ENCODE measurements at places on chromosomes 12 and 14.

DNA sequence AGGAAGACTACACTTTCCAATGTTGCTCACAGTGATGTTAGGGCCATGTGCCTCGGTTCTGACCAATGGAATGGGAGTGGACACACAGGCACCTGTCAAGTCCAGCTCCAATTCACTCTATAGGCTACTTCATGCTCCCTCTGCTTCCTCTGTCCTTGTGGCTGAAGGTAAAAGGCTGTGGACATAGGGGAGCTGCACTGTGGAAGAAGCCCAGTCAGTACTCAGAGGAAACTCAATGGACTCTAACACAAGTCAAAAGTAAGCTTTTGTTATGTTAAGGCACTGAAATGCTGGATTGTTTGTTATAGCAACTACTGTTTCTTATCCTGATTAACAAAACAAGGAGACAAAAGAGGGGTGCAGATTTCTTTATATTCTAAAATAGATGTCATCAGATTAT, 278.2 kb downstream of the BCL11B start:
- no peak for DNase-seq

DNA sequence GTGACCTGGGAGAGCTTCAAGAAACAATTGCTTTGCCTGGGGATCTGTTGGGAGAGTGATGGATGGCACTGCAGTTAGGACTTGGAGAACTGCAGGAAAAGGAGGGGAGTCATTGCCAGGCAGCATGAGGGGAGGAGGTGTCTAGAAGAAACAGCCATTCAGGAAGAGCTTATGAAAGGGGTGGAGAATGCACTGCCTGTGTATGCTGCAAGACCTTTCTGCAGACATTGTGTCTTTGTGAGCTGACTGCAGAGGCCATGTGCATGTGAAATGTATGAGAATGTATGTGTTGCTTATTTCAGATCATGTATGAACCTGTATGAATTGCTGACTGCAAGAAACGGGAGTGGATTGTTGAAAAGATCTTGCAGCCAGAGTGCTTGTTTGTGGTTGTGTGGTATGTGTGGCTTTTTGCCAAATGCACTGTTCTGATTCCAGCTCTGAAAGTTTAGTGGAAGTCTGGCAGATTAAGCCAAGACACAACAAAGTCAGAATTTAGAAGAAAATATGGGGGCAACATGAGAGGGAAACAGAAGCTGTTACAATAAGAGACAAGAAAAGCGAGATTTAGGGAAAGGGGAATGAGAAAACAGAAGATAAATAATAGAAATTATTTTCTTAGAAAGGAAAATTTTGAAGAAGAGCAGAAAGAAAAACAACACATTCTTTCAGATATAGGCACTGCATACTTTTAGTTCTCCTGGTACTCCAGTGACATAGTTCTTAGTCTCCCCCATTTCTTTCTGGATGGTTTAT, 9.8 kb upstream of the RIMKLB start:
- DNase-seq = no peak

DNA sequence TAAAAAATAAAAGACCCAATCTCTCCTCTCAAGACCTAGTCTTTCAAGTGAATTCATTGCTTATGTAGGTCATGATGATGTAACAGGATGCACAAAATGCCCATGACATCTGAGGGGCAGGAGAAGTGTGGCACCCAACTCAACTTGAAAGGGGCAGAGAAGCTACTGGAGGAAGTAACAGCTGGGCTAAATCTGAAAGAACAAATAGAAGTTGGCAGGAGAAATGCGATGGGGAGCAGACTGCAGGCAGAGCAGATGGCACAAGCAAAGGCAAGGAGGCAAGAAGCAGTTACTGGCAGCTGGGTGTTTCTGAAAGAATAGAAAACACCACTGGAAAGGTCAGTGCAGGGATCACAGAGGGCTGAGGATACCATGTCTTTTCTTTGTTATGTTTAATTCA, 14.6 kb downstream of the SLC38A4 start:
- DNase-seq = no peak

DNA sequence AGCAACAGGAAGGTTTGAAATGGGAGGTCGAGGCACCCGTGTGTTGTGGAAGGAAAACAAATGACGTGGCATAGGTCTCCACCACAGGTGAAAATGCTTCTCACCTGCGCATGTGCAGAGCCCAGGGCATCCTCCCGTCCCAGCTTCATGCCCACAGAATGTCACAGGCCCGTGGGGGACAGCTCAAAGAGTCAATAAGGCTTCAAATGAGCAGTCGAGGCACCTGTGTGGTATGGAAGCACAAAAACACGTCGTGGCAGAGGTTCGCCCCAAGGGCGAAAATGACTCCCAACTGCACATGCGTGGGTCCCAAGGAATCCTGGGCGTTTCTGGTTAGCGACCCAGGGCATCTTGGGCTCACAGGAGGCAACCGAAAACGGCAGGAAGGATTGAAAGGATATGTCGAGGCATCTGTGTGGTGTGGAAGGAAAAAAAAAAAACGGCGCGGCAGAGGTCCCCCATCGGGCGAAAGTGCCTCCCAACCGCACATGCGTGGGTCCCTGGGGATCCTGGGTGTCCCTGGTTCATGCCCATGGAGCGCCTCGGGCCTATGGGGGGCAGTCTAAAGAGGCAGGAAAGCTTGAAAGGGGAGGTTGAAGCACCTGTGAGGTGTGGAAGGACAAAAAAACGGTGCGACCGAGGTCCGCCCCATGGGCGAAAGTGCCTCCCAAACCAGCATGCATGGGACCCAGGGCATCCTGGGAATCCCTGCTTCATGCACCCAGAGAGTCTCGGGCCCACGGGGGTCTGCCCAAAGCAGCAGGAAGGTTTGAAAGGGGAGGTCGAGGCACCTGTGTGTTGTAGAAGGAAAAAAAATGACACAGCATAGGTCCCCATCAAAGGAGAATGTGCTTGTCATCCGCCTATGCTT, 578.5 kb downstream of the ALG10 start:
- DNase-seq = no peak

GRCh38 chr12:21911832-21912231, 29.4 kb downstream of the ABCC9 start:
- DNase-seq = no peak

GRCh38 chr14:56487090-56487667, 92.4 kb upstream of the TMEM260 start:
- DNase-seq = no peak

DNA sequence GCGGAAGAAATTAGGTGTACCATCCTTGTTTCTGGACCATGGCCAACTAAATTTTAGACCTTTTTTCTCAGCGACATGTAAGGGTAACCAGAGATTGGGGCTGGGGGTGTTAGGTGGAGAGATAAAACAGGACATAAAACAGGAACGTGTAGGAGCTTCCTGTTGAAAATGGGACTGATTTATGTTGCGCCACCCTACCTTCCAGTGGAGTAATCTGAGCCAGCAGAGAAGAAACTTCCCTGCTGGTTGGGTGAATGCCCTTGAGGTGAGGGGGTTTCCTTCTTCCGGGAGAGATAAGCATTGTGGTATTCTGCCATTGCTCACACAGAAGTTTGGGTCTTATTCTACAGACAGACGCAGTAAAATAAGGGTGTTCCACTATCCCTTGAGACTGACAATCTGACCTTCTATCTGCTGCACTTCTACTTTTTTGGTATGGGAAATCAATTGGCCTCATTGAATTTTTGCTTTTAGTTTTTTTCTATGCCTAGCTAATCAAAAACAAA, 417.6 kb downstream of the PCNX1 start:
- DNase-seq = no peak

DNA sequence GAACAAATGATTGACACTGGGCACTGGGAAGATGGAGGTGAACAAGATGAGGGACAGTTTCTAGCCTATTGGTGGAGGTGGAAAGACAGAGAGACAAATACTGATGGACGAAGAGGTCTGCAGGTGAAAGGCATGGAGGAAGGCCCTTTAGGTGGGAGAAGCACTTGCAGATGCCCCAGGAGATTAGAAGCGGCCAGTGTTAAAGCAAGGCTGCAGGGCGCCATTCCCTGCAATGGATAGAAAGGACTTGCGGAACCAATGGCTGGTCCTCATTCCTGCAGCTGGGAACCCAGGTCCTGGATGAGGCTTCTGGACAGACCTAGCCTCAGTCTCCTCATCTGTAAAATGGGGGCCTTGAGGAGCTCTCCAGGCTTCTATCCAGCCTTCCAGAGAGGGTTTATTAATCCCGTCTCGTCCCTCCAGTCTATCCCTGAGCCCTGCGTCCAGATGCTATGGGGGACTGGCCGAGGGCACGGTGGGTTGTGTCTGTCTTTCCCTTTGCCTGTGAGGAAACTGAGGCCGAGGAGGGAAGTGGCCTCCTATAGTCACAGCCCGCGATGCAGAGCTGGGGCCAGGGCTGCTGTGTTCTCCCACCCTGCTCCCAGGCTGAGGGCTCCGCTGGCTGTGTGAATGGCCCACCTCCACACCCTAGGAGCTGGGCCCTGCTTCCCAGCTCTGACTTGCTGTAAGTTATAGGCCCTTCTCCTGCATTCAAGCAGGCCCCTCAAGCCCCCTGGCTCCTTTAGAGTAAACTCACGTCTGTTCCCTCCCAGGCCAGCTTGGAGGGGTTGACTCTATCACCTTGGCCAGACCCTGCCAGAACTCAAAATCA, 33.0 kb downstream of the CYP46A1 start:
- no peak for DNase-seq

DNA sequence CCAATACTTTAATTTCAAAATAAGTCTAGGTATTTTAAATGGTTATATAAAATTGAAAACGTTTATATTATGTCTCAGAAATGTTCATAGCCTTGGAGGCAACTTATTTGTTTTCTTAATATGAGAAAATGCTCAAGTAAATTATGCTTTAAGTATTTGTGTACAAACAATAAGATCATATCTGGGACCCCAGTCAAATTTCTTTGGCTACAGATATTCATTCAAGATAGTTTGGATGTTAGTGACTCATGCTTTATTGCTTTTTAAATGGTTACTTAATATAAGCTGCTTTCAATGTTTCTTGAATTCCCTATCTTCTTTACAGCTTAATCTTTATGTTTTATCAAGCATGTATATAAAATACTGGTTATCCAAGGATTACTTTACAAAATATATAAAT, 291.3 kb downstream of the KCNC2 start:
- DNase-seq = no peak

DNA sequence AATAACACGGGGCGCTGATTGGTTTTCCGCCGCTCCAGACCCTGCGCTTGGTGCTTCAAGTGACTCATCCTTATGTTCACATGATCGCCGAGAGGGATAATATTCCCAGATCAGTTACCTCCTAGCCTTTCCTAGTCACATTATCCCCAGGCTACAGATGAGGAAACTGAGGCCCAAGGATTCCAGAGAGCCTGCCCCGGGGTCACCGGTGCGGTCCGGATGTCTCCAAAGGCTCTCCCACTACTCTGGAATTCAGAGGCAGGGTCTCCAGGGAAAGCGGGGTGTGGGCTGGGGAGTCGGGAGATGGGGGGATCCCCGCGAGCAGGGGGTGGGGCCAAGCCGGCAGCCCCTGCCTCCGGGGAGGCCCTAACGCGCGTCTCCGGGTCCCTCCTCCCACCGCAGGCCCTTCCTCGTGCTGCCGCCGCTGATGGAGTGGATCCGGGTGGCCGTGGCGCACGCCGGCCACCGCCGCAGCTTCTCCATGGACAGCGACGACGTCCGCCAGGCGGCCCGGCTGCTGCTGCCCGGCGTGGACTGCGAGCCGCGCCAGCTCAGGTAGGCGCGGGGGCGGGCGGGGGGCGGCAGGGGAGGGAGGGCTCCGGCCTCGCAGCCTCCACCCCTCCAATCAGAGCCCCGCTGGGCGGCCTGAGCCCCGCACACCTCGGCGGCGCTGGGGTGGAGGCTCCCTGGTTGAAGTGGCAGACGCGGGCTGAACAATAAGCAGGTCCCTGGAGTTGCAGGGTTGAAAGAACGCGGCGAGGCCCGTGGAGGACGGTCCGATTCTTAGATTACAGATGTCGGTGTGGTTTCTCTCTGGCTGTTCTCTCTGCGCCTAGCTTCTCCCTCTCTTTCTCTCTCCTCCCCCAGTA, 104.6 kb upstream of the PWP1 start:
- DNase-seq = no peak

GRCh38 chr12:108905725-108906124, 25.8 kb downstream of the DAO start:
- no peak for DNase-seq

DNA sequence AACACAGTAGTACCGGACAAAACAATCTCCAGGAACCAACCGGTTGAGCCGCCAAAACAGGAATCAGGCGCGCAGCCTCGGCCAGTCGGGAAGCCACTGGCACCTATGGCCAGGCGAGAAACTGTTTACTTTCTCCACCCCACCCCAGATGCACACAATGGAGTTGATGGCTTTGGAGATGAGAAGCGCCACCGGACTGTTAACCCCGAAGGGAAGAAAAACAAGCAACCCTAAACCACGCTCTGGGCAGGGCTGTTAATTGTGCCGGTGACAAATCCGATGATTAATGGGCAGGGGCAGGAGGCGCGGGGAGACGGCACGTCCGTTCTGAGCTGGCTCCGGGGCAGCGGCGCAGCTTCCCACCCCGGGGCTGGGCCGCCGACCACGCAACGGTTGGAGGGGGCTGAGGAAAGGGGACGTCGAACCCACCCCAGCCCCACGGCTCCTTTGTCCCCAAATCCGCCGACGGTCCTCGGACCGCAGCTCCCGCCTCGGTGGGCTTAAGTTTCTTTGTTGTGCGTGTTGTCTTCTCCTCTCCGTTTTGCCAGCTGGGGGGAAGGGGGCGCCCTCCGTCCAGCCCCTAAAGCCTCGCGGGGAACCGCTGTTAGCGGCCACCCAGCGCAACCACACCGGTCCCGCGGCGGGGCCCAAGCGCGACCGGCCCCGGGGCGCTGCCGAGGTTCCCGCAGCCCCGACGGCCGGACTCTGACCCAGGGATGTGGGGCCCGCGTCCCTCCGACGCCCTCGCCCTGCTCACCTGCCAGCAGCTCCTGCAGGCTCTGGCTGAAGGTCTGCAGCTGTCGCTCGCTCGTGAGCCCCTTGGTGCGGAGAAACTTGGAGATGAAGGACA, 790 bp downstream of the BTG1 start:
- peak; percentile 21 for DNase-seq

GRCh38 chr14:51527073-51527472, 124.6 kb upstream of the FRMD6 start:
- no peak for DNase-seq

DNA sequence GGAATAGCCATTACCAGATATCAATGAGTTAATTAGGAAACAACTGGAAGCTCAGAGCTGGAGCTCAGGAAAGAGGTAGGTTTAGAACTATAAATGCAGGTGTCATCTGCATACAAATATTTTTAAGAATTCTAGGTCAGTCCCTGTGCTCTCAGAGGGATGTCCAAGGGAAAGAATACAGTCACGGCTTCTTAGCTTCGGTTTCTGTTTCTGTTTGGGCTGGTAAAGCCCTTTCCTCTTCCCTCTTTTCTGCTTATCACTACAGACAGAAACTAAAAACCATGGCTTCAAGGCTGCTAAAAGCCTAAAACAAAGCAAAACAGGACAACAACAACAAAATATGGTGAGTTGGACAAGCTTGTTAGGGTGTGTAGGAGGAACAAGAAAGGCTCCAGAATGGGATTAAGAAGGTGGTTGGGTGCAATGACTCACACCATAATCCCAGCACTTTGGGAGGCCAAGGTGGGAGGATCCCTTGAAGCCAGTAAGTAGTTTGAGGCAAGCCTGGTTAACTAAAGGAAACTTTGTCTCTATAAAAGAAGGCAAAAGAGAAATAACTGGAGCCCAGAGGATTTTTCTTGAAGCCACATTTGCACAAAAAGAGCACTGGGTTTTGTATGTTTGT, 113.0 kb downstream of the SEC23A start:
- no peak for DNase-seq

GRCh38 chr12:125185311-125185739, 120.1 kb downstream of the AACS start:
- no peak for DNase-seq

- no peak for DNase-seq
Measured at GRCh38 chr14:81855007-81855406, 321.4 kb upstream of the SEL1L start.
